Esophagus muscularis mucosa (tissue), 4 donors: ENCODE measurements at places on chromosomes 3 and 15. TPM values are rescaled to one million over a fixed set of nuclear protein-coding genes. Genes with fewer than 3 reads are reported as not detected.

DNA sequence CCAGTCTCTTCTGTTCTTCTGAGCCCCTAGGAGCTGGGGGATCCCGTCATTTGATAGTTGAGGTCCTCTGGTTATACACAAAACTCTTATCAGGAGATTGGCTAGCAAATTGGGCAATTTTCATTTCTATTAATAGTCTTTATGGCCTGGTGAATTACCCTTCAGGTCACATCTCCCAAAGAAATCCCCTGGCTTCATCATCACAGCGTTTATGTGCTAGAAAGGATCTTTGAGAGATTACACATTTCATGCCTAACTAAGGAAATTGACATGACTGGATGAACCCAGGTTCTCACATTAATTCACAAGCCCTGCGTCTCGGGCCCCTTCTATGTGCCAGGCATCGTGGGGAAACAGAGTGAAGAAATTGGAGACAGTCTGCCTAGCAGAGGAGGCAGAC lies 227.4 kb upstream of the PROK2 start:
- H3K27me3 ChIP-seq: no peaks in the 10 kb centered on the region
- no peak for DNase-seq
- no peaks in the 10 kb centered on the region for H3K4me1 ChIP-seq
- H3K36me3 ChIP-seq: no peaks in the 10 kb centered on the region
- no peak overlapping the region for H3K4me3 ChIP-seq

The C3orf85 gene
- not detected for total RNA-seq

- no peaks in the 10 kb centered on the region for H3K27me3 ChIP-seq
- no peaks in the 10 kb centered on the region for H3K4me1 ChIP-seq
- DNase-seq: no peak
- no peak overlapping the region for H3K4me3 ChIP-seq
These were observed 124.6 kb downstream of the ARRDC4 start for GRCh38 chr15:98085003-98085639.

The THUMPD3 gene
- total RNA-seq: 37.4 TPM

The MST1R gene
- 4.0 TPM for total RNA-seq

- no peak overlapping the region for H3K27ac ChIP-seq
- no peaks in the 10 kb centered on the region for H3K27me3 ChIP-seq
- peak; percentile 37 for DNase-seq
- no peaks in the 10 kb centered on the region for H3K4me1 ChIP-seq
- peaks cover 43% of the 10 kb centered on the region for H3K36me3 ChIP-seq
These were observed 44.5 kb downstream of the SLC24A1 start for GRCh38 chr15:65666257-65666656.
